ENCODE measurements at places on chromosomes 5 and 9.

- no peak for DNase-seq
Measured at GRCh38 chr9:116133163-116133562, 20.4 kb upstream of the PAPPA start.

DNA sequence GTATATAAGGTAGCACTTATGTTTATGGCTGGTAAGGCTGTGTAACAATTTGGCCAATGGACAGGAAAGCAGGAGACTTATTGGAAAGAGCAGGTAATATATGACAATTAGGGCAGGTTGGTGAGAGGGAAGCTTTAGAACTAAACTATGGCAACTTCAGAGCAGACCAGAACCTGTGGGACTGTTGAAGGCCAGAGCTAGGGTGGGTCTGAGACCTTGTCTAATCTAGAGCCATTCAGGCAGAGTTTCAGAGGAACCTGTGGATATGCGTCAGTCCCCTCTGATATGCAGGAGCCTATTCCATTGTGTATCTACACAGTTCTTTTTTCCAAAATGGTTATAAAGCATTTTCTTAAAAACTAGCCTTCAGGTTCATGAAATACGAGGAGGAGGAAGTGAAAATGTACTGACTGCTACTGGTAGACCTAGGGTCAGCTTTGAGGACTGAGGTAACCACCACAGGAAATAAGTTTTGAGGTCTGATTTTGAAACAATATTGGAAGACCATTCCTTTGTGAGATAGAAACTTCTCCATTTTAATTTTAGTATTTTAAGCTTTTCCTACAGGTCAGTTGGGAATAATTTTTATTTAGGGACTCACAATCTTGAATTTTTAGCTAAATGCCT is 37.6 kb downstream of the ELL2 start:
- no peak for DNase-seq

GRCh38 chr5:161138751-161139455 is 286.9 kb upstream of the ATP10B start:
- DNase-seq = no peak

DNA sequence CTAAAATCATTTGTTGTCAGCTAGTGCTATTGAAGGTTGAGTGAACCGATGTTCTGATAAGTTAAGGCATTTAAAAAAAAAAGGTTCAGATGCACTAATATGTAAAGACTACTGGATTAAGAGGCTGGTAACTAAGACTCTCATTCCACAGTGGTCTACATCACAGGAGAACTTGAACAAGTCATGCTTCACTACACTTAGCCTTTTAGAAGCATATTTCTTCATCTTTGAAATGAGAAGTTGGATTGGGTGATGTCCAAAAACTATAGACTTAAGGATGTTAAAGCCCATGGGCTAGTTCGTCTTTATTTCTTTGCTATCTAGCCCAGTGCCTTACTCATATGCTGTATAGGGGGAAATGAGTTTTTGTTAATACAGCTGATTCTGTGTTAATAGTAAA is 107.2 kb downstream of the NDUFS4 start:
- no peak for DNase-seq

DNA sequence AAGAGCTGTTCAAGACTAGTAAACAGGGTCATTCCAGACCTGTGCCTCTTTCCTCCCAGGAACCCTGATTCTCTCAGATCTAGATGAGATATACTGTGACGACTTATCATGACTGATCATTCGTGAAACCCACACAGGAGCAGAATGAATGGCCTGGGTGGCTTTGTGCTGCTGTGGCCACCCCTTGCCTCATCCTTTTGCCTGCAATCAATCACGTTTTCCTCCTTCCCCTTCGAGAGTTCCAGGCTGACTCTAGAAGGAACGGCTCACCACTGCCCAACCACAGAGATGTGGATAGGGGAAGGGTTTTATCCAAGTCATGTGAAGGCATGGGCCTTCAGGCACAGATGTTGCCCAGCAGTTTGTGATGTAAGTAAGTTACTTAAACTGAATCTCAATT is 5.8 kb downstream of the ANXA6 start:
- peak; percentile 72 for DNase-seq

DNA sequence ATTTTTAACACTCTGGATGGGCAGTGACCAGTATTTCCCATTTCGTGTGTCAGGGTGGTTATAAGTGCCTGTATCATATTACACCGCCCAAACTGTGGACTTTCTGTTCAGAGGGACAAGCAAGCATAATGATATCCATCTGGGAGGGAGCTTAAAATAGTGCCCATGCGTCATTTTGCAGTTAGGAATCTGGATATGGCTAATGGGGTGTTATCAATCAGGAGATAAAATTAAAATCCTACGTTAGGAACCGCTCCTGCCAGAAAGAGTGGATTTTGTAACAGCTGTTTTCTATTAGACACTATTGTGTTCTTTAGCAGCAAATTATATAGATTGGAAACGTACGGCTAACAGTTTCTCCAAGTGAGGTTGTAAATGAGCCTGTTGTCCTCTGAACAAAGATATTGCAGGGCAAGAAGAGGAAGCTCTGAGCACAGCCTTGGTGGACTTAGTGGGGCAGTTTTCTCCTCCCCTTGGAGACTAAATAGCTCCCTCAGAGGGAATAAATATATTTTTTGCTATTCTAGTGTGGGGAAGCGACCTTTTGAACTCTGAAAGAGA is 160.4 kb downstream of the SPATA31D1 start:
- no peak for DNase-seq

- DNase-seq = no peak
Measured at GRCh38 chr5:74156728-74157383, 483.7 kb downstream of the ENC1 start.

GRCh38 chr5:122111460-122111859 is 17.9 kb upstream of the ZNF474 start:
- no peak for DNase-seq

GRCh38 chr5:14250084-14250695 is 107.0 kb downstream of the TRIO start:
- DNase-seq = no peak

DNA sequence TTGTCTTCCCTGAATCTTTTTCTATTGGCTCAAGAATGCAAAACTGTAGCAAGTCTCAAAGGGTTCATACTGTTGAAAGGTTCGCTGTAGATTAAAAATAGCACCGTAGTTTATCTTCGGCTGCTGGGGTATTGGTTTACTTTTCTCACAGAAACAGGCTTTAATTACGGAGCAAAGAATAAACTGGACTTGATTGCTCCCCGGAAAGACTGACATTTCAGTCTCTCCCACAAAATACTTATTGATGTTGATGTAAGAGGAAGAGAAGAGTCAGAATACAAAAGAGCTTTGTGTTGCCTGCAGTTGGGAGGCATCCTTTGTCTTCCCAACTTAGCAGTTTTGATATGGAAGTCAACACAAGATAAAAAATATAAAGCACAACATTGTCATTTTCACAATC is 183.9 kb upstream of the DMAC1 start:
- no peak for DNase-seq

GRCh38 chr9:75938946-75939345 is 48.5 kb downstream of the PCSK5 start:
- DNase-seq = no peak
